NAMALWA (cell line): ENCODE measurements at places on chromosomes 12 and 14.

DNA sequence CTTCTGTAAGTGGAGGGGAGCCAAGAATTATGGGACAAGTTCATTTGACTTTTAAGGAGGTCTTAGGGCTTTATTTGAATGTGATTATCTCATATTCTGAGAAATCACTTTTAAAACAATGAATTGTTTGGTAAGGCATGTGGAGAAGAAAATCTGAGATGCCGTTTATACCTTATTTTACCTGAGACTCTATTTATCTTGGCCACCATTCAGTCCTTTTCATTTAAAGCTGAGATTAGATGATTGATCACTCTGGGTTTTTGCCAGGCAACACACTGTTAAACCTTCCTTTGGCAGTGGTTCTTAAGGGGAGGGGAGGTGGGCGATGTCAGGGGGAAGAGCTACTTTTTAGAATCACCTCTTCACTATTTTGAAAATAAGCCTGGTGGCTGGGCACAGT, 11.4 kb downstream of the CAND1 start:
- no peak for DNase-seq

GRCh38 chr14:77459072-77459723, 1.3 kb downstream of the AHSA1 start:
- peak; percentile 88 for DNase-seq

- no peak for DNase-seq
These were observed 5.7 kb downstream of the MAP3K9 start for GRCh38 chr14:70803321-70804310.

GRCh38 chr12:17108877-17109541, 503.0 kb upstream of the LMO3 start:
- peak; percentile 82 for DNase-seq

- DNase-seq, result no peak
These were observed 29.0 kb upstream of the WDR89 start for GRCh38 chr14:63670692-63671091.

GRCh38 chr14:71333705-71334104, 426.4 kb downstream of the PCNX1 start:
- no peak for DNase-seq

- no peak for DNase-seq
These were observed 45.0 kb upstream of the FBXO21 start for GRCh38 chr12:117235261-117235660.

- DNase-seq, result no peak
These were observed 4.4 kb upstream of the SDS start for GRCh38 chr12:113407931-113408600.

GRCh38 chr12:76633415-76633814, 73.8 kb upstream of the OSBPL8 start:
- DNase-seq, result no peak

GRCh38 chr14:64979336-64980074, 7.2 kb upstream of the FNTB start:
- no peak for DNase-seq

DNA sequence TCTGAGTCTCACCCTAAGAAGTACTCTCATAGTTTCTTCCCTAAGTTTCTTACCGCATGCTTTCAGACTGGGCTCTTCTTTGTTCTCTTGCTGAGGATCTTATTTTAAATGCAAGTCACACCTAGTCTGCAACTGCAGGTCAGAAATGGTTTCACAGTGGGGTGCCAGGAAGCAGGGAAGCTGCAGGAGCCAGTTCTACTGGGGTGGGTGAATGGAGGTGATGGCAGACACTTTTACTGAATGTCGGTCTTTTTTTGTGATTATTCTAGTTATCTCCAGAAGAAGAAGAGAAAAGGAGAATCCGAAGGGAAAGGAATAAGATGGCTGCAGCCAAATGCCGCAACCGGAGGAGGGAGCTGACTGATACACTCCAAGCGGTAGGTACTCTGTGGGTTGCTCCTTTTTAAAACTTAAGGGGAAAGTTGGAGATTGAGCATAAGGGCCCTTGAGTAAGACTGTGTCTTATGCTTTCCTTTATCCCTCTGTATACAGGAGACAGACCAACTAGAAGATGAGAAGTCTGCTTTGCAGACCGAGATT, 1.7 kb downstream of the FOS start:
- DNase-seq, result peak; percentile 21

DNA sequence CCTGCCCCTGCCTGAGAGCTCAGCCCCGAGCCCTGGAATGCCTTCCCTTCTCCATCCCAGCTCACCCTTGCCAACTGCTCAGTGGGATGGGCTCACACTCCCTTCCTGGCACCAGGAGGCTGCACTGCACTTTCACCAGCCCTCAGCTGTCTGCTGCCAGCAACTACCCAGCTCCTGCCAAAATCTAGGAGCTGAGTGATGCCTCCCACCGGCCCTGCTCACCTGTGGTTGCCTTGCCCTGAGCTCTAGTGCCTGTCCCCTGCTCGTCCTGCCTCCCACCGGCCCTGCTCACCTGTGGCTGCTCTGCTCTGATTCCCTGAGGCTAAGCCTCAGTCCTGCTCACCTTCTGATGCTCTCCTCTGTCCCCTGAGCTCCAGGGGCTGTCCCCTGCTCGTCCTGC, 119.8 kb downstream of the TMEM121 start:
- DNase-seq, result no peak

GRCh38 chr14:65433646-65434045, 21.1 kb downstream of the FUT8 start:
- no peak for DNase-seq
